Placental pericyte (primary cell): ENCODE measurements at places on chromosomes 2 and 18. TPM values are rescaled to one million over a fixed set of nuclear protein-coding genes. Genes with fewer than 3 reads are reported as not detected.

The UGT1A3 gene
- total RNA-seq, result not detected in 2 replicates

The VWA3B gene
- total RNA-seq, result not detected in 2 replicates

The SLC25A52 gene
- 0.14 TPM in 1 of 2 replicates, not detected in the other for total RNA-seq

The GPBAR1 gene
- total RNA-seq, result 0.14 and 0.22 TPM in 2 replicates

The MEP1B gene
- not detected in 2 replicates for total RNA-seq

The SLC30A3 gene
- total RNA-seq, result 0.14 TPM in 1 of 2 replicates, not detected in the other

The CDH19 gene
- total RNA-seq, result not detected in 2 replicates

The EPHA4 gene
- total RNA-seq, result 5.3 and 17.5 TPM in 2 replicates

The PXDN gene
- total RNA-seq, result 471 and 655 TPM in 2 replicates

The CREG2 gene
- total RNA-seq, result 1.3 TPM in 1 of 2 replicates, not detected in the other

The HSPD1 gene
- total RNA-seq, result 220 and 229 TPM in 2 replicates

The CPO gene
- total RNA-seq, result not detected in 2 replicates

The ACOXL gene
- not detected in 2 replicates for total RNA-seq

The SF3B1 gene
- 267 and 291 TPM in 2 replicates for total RNA-seq

The ASXL2 gene
- total RNA-seq, result 14.2 and 20.2 TPM in 2 replicates

The BIN1 gene
- total RNA-seq, result 66.1 and 130 TPM in 2 replicates

The SERPINB4 gene
- 0.14 TPM in 1 of 2 replicates, not detected in the other for total RNA-seq

The FAM117B gene
- total RNA-seq, result 2.6 and 11.2 TPM in 2 replicates

The C2orf74 gene
- total RNA-seq, result 3.1 and 13.8 TPM in 2 replicates

The COL3A1 gene
- total RNA-seq, result 1,404 and 7,536 TPM in 2 replicates

The CFAP53 gene
- total RNA-seq, result 0.22 TPM in 1 of 2 replicates, not detected in the other

The HES6 gene
- total RNA-seq, result 3.9 and 9.6 TPM in 2 replicates

The ACKR3 gene
- 0.14 and 0.66 TPM in 2 replicates for total RNA-seq

The FAM110C gene
- not detected in 2 replicates for total RNA-seq

The ADRA2B gene
- not detected in 2 replicates for total RNA-seq

The ST8SIA3 gene
- not detected in 2 replicates for total RNA-seq

The NCKAP5 gene
- 6.3 and 21.6 TPM in 2 replicates for total RNA-seq

The CYTIP gene
- not detected in 2 replicates for total RNA-seq

The TMEM200C gene
- not detected in 2 replicates for total RNA-seq

The ESPNL gene
- 0.57 and 2.6 TPM in 2 replicates for total RNA-seq

The TMEM198 gene
- total RNA-seq, result 1.1 and 6.8 TPM in 2 replicates

The ABCG5 gene
- total RNA-seq, result not detected in 2 replicates
